ENCODE measurements at places on chromosomes 16 and 17.

DNA sequence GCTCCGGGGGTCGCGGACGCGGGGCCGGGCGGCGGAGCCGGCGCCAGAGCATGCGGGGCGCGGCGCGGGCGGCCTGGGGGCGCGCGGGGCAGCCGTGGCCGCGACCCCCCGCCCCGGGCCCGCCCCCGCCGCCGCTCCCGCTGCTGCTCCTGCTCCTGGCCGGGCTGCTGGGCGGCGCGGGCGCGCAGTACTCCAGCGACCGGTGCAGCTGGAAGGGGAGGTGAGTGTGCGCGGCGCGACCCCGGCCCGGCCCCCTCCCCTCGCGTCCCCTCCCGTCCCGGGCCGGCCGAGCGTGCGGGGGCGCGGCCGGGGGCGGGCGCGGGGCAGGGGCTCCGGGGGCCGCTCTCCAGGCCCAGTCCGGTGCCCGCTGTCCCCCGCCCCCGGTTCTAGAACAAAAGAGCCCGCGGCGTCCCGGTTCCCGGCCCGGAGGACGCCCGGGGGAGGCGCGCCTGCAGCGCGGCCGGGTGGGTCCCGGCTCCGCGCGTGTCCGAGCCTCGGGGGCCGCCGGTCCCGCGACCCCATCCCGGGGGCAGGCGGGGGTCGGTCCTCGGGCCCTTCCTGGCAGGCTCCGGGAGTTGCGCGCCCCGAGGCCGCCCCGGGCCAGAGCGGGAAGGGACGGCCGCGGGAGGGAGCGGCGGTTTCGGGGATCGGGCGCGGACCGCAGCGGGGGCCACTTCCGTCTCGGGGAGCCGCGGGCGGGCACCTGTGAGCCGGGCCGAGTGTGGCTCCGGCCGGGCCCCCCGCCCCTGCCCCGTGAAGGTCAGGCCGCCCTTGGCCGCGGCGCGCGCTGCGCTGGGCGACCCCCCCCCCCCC lies 563 bp downstream of the METRNL start:
- DNase-seq, result no peak

- DNase-seq, result no peak
Observed at GRCh38 chr17:82590881-82591539, 57.2 kb downstream of the WDR45B start.

- no peak for DNase-seq
Observed at GRCh38 chr17:70307430-70308225, 138.3 kb downstream of the KCNJ2 start.

- DNase-seq, result no peak
Observed at GRCh38 chr17:82283208-82283749, 9.8 kb upstream of the CSNK1D start.

DNA sequence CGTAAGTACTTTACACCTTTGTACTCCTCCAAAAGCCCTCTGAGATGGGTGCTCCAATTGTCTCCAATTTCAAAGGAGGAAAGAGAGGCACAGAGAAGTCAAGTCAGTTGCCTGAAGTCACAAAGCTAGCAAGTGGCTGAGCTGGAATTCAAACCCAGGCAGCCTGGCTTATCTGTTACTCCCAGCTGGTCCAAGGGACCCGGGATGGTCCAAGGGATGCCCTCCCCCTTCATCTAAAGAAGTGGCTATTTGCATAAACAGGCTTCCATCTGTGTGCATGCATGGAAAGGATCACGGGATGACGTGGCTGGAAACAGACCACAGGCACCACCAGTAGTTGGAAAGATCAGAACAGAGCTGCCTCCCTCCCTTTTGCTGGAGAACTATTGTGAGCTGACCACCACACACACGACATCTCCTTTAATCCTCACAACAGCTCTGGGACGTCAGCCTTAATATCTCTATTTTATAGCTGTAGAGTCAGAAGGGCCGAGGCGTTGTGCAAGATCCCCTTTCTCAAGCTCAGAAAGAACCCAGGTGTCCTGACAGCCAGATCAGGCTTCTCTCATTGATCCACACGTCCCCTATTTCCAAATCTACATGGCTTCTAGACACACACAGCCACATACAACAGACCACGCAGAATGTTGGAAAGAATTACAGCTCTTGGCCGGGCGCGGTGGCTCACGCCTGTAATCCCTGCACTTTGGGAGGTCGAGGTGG lies 10.9 kb upstream of the COL1A1 start:
- DNase-seq, result no peak

- no peak for DNase-seq
Observed at GRCh38 chr17:21163101-21163500, 36.3 kb downstream of the DHRS7B start.

DNA sequence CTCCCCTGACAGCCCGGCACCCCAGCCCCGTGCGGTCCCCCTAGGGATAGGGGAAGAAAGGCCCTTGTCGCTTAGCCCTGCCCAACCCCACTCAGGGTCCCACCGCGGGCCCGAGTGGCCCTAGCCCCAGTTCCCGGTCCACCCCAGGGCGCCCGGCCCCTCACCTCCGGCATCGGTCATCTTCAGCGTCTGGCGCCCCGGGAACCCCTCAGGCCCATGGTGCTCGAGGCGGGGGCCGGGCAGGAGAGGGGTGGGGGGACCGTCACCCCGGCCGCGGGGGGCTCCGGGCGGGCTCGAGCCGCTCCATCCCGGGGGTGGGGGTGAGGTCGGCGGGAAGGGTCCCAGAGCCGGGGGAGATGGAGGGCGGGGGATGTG lies 620 bp downstream of the SAMD14 start:
- no peak for DNase-seq

GRCh38 chr16:86726340-86726739 lies 148.0 kb downstream of the FOXL1 start:
- no peak for DNase-seq

DNA sequence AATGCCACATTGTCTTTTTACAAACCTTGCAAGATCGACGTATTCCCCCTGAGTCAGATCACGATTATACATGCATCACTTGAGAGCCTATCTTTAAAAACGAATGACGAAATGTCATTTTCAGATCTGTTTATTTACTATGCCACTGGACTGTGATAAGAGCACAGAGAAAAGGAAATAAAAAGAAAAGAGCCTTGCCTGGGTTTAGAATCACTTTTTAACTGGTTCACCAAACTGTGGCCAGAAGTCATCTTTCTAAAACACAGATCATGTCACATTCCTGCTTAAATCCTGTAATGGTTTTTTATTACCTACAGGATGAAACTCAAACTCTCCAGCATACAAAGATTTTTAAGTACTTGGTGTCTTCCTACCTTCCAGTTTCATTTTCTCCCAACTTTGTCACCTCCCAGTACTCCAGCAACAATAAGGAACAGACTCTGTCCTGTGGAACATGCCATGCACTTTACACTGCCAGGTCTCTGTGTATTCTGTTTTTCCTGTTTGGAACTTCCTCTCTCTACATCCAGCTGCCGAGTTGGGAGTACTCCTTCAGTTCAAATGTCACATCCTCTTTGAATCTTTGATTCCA lies 91.5 kb downstream of the SNX11 start:
- no peak for DNase-seq
